ENCODE measurements at places on chromosomes 11 and 22.

- no peak for DNase-seq
Measured at GRCh38 chr11:102289592-102289991, 27.7 kb upstream of the BIRC3 start.

DNA sequence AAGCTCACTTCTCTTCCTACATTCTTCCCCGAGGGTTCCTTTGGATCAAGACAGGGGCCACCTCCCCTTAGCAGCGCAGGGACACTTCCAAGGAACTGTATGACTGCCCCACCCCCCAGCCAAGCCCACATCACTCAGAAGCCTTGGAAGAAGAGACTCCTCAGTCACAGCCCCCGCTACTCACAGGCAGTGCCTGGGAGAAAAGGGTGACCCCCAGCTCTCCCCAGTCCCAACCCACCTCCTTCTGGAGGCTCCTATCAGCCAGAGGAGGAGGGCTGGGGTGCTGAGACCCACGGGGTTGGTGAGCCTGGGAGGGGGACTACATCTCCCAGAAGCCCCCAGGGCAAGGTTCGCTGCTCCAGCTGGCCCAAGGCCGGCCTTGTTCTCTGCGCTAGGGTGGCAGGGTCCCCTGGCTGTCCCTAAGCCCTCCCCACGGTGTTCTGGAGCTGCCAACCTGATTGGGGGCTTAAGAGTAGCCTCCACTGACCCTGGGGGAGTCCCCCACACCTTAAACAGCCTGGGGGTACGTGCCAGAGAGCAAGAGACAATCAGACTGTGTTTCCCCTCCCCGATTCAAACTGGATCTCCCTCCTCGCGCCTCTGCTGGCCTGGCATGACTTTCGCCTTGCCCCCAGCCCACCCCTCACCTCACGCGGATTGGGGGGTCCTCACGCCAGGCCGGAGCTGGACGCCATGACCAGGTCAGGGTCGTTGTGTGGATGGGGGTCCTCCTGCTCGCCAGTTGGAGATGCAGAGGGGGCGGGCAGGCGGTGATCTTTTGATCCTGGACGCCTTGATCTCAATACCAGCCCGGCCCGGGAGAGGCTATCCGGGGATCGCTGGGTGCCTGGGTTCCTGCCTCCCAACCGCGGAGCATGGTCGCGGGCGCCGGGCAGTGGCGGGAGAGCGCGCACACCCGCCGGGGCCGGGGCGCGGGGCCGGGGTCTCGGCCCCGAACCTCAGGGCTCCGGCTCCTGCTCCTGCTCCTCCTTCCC lies 838 bp downstream of the BCL9L start:
- DNase-seq = no peak

- DNase-seq = no peak
Measured at GRCh38 chr11:58905721-58906547, 33.4 kb upstream of the GLYATL1 start.

DNA sequence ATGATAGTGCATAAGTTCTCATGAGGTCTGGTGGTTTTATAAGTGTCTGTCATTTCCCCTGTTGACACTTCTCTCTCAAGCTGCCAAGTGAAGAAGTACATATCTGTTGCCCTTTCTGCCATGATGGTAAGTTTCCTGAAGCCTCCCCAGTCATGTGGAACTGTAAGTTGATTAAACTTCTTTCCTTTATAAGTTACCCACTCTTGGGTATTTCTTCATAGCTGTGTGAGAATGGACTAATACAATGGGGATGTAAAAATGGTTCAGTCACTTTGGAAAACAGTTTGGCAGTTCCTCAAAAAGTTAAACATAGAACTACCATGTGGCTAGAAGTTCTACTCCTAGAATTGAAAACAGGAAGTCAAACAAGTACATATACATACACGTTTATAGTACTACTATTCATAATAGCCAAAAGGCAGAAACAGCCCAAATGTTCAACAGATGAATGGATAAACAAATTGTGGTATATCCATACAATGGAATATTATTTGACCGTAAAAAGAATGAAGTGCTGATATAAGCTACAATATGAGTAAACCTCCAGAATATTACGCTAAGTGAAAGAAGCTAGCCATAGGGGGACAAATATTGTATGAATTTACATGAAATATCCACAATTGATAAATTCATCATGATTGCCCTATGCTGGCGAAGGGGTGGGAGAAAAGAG lies 16.0 kb upstream of the DKK3 start:
- no peak for DNase-seq

DNA sequence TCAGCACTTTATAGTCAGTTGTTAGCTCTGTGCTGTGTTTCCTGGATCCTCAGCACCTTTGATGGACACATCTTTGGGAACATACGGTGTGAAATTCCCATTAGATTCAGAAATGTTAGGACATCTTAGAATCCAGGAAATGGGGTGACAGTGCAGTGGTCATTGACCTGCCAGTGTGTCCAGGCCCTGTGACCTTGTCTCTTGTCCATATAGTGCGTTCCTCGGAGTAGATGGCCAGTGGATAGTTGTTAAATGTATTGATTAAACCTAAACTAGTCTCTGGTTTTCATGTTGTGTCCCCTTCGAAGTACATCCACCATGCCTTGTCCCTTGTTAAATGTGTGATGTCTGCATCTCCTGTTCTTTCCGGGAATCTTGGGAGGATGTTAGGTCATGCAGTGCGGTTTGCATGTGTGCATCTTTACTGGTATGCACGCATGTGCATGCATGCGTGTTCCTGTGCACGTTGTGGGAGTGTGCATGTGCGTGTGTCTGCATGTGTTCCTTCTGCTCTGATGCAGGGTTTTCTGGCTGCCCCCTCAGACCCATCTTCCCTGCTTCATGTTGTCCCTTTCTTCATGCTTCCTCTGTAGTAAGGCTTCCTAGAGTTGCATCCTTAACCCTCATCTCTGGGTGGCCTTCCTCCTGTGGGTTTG lies 4.0 kb downstream of the DGCR8 start:
- DNase-seq = no peak

DNA sequence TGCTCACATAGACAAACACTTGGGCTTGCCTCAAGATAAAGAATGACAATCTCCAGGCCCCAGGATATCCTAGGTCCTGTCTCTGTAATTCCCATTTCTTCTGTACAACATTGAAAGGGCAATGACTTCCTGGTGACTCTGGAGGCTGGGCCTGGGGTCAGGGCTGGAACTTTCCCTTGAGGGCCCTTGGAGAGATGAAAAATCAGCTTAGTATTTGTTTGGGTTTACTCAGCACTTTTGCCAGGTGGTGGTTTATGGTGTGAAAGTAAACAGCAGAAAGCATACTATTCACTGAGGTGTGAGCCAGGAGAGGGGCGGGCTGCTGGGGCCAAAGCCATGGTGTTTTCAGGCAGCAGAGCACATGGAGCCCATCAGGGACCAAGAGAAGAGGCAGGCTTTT lies 214.7 kb upstream of the NARS2 start:
- DNase-seq = no peak

DNA sequence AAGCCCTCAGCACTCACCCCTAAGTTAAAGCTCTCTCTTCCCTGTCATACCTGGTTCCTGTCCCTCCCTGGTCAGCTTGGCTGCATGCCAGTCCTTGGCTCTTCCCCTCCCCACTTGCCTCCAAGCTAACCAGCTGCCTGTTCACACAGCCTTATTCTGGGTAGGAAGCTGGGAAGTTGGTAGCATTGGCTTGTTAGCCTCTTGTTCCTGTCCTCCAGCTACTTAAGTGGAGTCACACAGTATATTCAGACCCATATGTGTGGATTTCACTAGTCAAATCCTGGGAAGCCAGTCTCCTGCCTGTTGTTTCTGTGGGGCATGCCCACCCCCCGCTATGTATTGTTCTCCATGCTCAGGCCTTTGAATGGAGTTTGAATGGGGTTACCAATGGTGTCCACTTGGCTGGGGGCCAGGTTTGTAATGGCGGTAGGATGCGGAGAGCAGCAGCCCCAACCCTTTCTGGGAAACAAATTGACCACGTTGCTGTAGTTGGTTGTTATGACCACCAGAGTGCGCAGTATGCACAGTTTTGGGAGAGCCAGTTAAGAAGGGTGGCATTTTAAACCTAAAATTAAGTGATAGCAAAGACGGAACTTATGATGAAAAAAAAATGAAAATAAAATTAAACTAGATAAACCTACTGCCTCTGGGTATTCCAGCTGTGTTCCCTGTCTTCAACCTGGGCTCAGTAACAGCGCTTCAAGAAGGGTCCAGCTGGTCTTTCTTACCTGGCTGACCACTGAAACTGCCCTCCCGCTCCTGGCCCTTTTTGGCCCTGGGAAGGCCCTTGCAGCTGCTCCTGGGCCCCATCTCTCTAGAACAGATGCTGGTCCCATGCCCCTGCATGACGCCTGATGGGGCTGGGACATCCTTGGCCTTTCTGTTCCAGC lies 10.7 kb upstream of the RPS3 start:
- peak; percentile 49 for DNase-seq

GRCh38 chr11:131854391-131854790 lies 484.0 kb downstream of the NTM start:
- DNase-seq = no peak

DNA sequence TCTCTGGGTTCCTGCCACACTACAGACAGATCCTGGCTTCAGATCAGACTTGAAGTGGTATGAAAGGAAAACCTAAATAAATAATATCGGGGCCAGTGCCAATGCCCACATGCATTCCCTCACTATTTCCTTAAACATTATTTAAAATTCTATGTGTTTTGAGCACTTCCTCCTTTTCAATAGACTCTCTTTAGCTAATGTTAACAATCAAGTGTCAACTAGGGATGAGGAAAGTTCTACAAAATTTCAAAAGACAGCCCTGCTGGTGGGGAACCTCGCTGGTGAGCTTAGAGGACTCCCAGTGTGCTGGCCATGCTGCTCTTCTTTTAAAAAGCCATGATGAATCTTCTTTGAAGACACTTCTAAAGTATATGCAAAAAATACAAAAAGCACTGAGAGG lies 87.5 kb downstream of the ENTHD1 start:
- DNase-seq = no peak

DNA sequence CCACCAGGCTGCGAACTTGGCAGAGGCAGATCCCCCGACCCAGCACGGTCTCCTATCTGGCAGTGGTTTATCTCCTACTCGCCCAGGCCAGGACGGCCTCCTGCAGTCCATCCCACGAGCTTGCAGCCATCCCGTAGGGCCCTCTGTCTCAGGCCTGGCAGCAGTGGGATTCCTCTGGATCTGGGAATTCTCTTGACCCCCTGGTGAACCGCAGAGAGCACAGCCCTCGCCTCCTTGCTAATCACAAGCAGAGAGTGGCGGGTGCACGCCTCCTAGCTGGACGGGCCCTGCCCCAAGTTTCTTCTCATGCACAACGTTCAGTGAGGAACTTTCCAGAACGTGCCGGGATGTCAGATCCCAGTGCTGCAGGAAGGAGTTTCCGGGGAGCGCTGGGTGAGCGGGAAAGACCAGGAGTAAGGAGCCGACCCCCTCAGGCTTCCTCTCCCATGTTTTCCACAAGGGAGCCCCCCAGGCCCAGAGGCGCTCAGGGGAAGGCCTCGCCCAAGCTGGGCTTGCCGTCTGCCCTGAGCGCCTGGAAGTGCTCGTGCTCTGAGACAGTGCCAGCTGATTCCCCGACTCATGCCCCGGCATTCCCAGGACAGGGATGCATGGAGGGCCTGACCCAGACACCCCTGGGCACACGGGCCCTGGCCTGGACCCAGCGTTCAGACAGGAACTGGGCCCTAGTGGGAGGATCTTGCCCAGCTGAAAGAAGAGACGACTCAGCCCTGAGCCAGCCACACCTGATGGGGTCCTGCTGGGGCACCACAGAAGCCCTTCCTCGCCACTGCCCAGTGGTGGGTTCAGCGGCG lies 24.6 kb downstream of the IGF2 start:
- no peak for DNase-seq

DNA sequence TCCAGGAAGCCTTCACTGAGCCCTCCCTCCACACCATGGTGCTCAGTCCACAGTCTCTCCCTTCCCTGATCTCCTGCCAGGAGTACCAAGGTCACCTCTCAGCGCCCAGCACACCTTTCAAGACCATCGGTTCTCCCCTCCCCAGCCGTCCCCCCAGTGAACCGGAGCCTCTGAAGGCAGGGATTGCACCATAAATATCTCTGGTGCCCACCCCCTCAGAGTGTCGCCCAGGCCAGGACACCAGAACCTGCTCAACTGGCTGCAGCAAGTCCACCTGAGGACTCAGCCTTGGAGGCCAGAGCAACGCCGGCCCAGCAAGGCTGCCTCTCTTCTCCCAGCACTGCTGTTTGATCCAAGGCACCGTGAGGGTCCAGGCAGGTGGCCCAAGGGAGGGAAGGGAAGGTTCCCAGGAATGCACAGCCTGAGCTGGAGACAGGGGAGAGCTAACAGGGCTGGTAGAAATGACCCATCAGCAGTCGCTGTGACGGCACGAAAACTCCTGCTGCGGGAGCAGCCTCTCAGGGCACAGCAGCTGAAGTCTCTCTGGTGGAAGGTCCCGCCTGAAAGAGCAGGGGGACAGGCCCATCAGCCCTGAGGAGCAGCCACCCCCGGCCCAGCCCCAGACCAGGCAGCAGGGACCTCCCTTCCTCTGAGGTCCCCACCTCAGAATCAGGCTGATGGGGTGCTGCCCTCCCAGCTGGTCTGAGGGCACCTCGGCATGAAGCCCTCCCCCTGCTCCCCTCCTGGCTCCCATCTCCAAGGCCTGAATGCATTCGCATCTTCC lies 80.3 kb downstream of the BUD13 start:
- no peak for DNase-seq

DNA sequence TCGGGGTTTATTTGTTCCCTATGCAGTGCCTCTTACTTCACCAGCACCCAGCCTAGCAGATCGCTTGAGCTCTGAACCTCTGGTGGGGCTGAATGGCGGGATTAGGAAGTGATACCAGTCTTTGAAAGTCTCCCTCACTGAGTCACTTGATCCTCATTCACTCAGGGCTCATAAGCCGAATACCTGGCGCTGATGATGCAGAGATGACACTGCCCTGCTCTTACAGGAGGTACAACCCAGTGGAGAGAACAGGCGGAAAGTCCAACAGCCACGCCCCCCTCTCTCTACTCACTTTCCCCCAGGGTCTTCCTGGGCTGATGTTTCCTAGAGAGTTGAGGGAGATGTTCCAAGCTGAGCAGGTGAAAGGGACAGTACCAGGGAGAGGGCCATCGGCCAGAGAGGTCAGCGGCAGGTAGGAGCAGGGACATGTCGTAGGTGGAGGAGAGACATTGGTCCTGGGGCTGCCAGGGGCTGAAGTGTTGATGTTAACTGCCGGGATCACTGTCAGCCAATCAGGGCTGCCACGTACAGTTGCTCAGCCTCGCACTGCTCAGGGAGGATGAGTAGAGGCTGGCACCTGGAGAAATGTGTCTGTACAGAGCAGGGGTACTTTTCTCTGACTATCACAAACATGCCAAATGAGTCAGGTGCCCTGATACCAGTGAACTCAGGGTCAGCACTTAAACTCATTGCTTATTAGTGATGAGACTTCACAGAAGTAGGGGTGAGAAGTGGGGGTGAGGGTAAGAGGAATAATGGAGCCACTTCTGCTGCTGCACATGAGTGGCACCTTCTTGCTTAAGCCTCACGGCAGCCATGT lies 9.9 kb upstream of the APOBEC3A start:
- DNase-seq = no peak

DNA sequence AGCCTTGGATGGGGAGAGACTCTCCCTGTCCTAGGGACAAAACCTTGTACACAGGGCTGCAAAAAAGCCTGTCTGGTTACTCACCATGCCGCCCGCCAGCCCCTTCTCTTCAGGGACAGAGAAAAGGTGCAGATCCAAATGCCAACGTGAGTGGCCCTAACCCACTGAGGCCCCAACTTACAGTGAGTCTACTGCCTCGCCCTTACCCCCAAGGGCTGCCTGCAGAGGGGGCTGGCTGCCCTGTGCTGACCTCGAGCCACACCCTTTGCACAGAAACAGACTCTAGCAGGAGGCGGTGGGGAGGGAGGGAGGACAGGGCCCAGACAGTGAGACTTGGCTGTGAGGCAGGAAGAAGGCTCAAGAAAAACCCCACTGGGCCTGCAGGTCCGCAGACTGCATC lies 13.6 kb upstream of the CHST1 start:
- DNase-seq = no peak
